Eye (tissue), 1 donor: ENCODE measurements at places on chromosomes 5 and 9.

DNA sequence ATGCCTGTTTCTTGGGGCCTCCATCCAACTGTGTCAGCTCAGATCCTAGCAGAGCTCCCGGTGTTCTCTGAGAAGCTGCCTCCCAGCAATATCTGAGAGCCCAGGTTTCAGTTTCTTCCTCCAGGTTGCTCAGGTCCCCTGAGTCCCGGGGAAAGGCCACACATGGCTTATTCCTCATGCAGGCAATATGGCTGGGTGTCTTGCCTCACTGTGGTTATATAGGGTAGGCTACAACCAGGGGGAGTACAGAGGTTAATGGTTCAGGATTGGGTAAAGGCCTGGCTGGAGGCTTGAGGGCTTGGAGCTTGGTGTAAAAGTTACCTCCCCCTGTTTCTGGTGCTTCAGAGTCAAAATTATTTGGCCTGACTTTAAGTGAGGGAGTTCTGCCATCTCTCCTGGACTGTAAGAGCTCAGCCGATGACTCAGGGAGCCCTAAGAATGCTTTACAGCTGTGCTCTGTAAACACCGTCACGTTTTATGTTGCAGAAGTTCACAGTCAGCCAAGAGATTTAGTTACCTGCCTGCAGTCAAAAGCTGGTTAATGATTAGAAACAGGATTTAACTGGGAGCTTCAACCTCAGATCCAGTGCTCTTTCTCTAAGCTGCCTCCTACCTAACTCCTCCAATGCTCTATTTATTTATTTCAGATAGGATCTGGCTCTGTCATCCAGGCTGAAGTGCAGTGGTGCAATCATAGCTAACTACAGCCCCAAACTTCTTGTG, 24.3 kb upstream of the UBAP2 start:
- DNase-seq, result peak; percentile 24

DNA sequence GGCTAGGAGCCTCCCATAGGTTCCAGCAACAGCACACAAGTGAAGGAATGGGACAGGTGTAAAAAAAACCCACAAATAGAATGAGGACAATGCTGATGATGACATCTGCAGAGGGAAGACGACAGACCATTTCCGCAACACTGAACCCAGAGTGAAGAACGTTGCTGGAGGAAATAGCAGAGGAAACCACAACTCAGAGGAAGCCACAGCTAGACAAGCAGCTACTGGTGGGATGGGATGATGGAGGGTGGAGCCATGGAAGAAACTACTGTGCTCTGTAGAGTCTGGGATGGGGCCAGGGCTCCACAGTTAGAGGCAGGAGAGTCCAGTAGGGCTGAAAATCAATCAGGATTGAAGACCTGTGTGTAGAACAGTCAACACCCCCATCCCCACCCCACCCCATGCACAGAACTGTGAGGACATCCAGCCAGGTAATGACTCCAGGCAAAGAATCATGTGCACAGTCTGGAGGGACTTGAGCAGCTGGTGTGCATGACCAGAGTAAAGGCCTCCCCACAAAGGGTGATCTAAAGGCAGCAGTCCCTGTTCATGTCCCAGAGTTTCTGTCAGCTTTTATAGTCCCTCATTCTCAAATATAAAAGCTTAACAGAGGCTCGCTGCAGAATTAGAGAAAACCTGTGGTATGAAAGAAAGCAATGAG, 65.2 kb upstream of the SPIN1 start:
- no peak for DNase-seq

DNA sequence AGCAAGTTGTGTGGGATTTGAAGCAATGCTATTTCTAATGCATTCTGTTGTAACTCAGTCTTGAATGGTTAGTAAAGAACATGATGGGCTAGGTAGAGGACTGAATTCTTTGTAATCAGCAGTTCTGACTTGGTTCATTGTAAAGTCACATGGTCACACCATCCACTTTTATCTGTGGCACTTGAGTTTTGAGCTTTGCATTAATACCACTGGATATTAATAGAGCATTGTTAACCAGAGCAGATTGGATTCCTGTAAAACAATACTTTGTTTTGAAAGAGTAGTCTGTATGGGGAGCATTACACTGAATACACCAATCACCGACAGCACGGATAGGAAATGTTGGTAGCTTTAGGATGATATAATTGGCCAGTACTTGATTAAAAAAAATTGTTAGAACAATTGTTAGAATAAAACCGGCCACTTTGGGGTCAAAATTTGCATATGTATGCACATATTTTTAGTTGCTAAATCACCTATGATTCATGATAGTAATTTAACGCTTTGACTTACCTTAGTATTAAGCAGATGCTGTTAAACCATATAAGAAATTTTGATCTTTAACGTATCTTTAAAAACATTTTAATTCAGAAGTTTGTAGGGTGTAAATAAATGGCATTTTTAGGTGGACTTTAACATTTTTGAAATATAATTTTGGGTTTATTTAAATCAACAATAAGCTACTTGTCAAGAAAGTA, 17.4 kb downstream of the SLC12A2 start:
- DNase-seq, result no peak

- DNase-seq, result no peak
These were observed 44.1 kb downstream of the UGCG start for GRCh38 chr9:111940697-111941096.

GRCh38 chr5:122412966-122413365, 100.9 kb downstream of the SNCAIP start:
- no peak for DNase-seq
